ENCODE measurements at places on chromosomes 5 and 9.

- no peak for DNase-seq
Measured at GRCh38 chr9:76379494-76379893, 14.7 kb downstream of the RFK start.

DNA sequence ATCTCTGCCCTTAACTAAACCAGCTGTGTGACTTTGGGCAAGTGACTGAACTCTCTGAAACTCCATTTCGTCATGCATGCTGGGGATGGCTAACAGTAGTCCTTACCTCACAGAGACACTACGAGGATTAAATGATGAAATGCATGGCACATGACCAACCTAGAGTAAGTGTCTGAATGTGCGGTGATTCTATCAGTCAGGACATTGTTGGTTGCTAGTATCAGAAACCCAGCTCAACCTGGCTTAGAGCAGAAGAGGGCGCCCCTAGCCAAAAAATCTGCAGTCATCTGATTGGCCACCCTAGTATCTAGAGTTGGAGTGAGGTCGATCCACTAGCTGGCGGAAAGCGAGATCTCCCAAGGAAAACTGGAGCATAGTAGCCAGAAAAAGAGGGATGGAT, 25.2 kb downstream of the NEURL1B start:
- DNase-seq, result peak; percentile 40

DNA sequence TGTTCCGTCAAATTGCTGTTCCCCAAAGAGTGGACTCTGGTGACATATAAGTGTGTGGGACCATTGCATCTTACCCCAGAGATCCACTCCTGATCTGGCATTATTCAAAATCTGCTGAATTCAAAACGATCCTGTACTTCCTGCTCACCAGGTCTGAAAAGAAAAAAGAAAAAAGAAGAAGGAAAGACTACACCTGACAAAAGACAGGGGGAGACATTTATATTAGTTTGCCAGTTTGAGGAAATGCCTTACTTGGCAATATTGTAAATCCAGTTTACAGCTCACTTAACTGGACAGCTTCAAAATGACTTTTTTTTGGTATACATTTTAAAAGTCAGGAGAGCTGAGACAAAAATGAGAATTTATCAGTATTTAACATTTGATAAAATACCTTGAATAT, 15.0 kb upstream of the GRHPR start:
- peak; percentile 17 for DNase-seq

DNA sequence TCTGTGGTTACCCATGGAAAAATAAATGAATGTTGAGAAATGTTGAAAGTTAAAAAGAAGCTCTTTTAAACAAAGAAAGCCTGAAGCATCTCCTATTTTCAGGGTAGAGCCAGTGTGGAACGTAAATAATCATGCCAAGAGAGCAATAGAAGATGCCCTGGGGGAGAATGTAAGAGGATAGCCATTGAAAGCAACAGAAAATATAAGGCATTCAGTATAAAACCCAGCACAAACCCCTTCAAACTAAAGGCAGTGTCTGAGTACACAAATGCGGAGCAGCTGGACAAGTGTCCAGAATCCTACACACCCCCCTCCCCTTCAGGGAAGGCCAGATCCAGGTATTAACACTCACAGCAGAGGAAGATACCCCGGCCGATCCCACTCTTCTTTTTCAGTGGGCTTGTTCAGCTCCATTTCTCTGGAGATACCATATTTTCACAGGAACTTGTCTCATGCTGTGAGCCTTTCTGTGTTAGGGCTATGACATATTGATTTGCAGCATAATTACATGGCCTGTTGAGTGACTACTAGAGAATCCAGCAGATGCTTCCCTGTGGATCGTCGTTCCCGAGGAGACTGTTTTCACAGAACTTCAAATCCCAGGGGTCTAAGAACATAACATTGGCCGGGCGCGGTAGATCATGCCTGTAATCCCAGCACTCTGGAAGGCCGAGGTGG, 101.2 kb downstream of the PLK2 start:
- DNase-seq, result no peak

DNA sequence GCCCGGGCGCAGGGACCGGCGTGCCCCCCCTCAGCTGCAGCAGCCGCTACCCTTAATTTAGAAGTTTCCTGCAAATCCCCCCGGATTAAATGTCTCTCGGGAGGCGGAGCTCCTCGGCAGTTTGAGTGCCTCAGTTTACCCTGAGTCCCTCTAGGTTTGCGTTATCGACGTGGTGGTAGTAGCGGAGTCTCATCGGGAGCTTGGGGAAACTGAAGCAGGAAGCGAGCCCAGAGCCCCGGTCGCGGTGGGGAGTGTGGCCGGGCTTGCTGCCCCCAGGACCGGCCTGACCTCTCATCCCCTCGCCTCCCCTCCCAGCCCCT, 529 bp upstream of the TPM2 start:
- DNase-seq, result no peak

DNA sequence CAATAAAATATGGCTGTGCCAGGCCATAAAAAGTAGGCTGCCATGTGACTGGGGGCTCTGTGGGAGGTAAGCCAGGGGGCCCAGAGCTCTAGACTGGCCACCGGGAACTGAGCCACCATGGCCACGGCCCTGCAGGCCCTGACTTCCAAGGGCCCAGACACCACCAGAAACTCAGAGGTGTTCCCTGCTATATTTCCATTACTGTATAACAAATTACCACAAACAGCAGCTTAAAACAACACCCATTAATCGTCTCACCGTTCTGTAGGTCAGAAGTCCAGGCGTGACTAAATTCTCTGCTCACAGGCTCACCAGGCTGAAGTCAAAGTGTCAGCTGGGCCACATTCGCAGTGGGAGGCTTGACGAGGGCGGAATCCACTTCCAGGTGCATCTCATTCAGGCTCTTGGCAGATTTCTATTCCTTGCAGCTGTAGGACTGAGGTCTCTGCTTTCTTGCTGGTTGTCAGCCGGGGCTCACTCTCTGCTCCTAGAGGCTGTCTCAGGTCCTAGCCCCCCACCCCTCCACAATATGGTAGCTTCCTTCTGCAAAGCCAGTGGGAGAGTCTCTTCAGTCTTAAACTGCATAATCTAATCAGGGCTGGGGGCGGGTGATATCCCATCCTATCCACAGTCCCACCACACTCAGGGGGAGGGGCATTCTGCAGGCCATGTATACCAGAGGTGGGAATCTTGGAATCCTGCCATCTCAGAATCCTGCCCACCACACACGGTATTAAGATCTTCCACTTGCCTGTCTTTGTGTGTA, 125.4 kb downstream of the C5orf15 start:
- DNase-seq, result no peak

GRCh38 chr5:17426104-17426749, 71.8 kb upstream of the TAF11L2 start:
- DNase-seq, result no peak

DNA sequence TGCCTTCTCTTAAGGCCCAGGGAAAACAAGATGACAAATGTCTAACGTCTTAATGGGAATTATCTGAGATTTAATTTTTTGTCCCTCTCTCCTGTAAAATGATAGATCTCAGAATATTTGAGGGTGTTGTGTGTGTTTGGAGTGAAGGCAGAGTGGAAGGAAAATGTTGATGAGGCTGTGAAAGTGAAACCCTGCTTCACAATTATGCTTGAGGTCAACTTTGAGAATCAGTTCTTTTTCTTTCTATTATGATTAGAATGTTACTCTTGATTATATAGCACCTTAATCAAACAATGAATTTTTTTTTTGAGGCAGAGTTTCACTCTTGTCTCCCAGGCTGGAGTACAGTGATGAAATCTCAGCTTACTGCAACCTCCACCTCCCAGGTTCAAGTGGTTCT, 5.5 kb upstream of the LOX start:
- no peak for DNase-seq

DNA sequence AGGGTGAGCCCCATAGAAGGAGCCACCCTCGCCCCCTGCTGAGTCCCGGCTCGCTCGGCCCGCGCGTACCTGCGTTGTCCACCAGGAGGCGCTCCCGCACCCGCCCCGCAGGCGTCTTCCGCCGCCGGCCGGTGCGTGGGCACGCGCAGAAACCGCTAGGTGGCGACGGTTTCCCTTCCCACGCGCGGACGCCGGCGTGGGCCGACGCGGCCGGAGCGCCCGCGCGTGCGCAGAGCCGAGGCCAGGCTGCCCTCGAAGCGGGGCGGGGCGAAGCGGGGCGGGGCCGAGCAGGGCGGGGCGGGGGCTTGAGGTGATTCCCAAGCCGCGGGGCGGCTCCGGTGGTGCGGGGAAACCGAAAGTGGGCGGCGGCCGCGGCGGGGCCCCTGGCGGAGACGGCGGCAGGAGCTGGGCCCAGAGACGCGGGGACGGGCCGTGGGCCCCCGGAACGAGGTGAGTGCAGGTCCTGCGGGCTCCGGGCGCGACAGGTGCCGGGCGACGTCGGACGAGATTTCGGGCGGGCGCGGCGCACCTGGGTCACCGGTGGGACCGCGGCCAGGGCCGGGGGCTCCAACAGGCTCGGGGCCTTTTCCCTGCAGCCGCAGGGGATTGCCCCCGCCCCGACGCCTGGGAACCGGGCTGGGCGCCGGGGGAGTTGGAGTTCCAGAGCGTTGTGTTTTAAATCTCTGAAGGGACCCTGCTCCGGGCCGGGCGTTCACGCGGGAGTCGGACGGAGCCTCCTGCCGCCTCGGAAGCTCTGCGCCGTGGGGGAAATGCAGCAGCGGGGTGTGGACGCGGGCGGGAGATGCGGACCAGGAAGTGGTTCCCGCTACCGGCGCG, at the start of gene TDRD7:
Gene TDRD7 (plus strand): TSS at position 308 of the 837 bp plus-strand sequence. CDS start 16,370 bp downstream, outside the sequence.
- peak; percentile 75 for DNase-seq

- no peak for DNase-seq
Measured at GRCh38 chr9:21255538-21256212, 15.9 kb upstream of the IFNA14 start.
